Stimulated activated CD8-positive, alpha-beta memory T cell treated with anti-CD3 and anti-CD28 coated beads, Interleukin-12 subunit alpha, Interleukin-12 subunit beta, amount 100 ng/mL, for 4 hours (primary cell): ENCODE measurements at places on chromosomes 13 and 19.

DNA sequence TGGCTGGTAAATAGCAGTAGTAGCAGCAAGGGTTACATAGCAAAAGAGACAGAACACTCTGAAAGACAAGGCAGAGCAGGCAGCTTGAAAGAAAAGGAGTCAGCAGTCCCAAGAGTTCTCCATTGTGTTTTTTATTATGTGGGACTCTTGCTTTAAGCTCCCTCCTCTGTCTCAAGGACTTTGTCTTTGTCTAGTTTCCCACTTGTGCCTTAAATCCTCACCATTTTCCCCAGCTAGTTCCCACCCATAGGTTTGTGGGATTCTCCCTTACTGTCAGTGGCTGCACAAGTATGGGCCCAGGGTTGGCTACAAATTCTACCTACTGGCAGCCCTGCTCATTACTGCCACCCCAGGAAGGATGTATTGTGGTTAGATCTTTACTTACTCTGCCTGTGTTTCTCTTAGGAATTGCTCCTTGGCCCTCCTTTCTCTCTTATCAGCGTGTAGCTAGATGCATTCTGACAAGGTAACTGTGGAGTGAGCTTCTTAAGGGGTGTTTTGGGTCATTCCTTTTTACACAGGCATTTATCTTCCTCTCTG, 413.4 kb upstream of the PCDH9 start:
- DNase-seq, result no peak

- DNase-seq, result no peak
Measured at GRCh38 chr13:83536941-83537340, 345.3 kb downstream of the SLITRK1 start.

DNA sequence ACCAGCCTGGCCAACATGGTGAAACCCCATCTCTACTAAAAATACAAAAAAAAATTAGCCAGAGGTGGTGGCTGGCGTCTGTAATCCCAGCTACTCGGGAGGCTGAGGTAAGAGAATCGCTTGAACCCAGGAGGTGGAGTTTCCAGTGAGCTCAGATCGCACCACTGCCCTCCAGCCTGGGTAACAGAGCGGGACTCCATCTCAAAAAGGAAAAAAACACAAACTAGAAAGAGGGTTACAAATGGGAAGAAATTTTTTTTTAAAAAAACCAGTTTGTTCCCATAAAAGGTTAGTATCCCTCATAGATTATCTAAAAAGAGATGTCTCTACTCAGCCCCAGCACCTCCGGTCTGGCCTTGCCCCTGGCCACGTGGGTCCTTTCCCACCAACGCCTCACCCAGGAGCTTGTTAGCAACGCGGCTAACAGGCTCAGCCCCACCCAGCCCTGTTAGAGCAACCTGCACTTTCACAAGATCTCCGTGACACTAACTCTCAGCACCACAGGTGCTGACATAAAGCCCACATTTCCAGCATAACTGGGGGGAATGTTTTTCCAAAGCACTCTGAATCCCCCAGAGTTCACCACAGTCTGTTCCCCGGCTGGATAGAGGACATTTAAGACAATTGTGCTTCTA, 4.3 kb downstream of the DMKN start:
- DNase-seq, result no peak

DNA sequence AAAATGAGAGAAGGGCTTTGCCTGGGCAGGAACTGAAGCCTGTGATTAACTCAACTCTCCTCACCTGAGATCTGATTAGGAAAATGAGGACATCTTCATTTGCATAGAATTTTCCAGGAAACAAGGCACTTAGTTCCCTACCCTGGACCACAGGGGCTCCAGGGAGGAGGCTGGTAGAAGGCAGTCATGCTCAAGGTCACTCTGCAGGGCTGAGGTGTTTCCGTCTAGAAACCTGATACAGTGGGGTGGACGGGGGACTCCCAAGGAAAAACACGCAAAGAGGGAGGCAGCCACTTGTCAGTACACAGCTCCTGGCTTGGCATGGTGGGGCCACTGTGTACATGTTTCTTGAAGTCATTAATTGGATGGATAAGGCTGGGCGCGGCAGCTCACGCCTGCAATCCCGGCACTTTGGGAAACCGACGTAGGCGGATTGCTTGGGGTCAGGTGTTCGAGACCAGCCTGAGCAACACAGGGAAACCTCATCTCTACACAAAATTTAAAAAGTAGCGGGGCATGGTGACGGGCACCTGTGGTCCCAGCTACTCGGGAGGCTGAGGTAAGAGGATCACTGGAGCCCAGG, 6.0 kb downstream of the KLK14 start:
- DNase-seq, result no peak

DNA sequence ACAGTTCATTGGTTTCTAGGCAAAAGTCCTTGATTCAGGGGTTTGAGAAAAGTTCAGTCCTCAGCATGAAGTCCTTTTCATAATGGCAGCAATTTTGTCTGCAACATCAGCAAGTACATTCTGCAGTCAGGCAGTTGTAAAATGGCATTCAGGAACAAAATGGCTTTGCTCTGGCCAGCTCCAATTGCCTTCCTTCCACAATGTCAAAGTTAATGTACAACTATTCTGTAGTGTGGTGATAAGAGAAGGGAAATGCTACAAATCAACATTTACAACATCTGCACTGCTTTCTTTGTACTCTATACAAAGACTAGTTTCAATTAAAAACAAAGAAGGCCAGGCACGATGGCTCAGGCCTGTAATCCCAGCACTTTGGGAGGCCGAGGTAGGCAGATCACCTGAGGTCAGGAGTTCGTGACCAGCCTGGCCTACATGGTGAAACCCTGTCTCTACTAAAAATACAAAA, 1.8 kb upstream of the NEK3 start:
- no peak for DNase-seq

- no peak for DNase-seq
Measured at GRCh38 chr13:98738213-98738612, 14.3 kb downstream of the SLC15A1 start.

DNA sequence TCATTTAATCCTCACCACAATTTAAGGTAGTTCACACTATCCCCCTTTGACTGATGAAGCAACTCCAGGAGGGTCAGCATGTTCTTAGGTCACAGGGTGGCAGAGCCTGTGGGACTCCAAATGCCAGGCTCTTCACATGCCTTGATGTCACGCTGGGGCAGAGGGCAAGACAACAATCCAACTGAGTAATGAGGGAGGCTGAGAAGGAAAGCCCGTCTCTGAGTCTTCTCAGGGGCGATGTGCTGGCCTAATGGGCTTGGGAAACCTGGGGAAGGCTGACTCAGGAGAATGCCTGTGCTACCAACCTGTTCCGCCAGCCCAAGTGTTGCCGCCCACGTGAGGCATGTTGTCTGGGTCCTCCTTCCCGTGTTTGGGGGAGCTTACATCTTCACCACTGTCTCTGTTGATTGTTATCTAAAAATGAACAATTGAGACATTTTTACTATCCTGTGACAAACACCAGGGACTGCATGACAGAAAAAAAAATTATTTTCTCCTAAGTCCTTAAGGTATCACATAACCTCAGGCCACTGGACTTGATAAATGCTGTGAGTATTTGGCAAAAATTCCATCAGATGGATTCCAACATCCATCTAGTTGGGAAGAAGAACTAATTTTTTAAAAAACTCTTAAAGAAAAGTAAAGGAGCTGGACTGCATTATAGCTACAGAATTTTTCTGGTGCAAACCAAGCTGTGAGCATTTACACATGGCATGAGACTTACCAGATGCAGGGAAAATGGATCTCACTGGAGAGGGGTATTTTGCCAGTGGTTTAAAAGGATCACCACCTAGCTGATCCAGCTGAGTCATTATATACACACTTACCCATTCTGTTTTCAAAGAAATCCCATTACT, 157.5 kb downstream of the RGCC start:
- DNase-seq, result no peak

DNA sequence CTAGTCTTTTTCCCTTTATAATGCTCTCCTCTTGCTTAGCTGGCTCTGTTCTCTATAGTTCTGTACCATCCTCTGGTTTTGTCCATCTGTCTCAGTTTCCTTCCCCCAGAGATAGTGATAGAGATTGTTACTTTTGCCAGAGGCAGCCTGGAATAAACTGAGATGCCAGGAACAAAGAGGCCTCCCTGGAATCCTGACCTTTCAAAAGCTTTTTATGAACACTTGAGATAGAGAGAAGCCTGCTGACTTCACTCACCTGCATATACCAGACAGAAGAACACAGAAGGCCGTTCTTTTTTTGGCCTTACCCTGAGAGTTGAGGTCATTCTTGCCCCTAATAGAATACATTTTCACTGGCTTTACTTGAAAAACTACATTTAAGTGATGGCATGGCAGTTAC, 150.2 kb downstream of the LHFPL6 start:
- DNase-seq, result no peak

DNA sequence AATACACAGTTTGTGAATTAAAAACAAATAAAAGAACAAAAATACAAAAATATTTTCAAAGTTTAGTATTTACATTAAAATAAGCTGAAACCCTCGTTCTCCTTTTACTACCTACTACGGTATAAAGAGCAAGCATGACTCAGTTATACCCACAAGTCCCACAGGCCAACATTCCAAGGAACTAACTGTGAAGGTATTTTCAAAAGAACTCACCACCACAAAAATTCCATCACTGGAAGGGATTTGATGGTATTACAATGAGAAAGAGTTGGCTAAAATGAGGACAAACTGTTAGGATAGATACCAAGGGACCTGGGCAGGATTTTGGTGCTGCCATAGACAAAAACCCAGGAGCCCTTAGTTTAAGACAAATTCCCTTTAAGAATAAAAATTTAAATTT, 122.7 kb downstream of the TBC1D4 start:
- no peak for DNase-seq

- no peak for DNase-seq
Measured at GRCh38 chr19:55322204-55322885, 2.8 kb downstream of the TMEM150B start.

- DNase-seq, result peak; percentile 61
Measured at GRCh38 chr13:40388617-40389016, 277.8 kb downstream of the FOXO1 start.

DNA sequence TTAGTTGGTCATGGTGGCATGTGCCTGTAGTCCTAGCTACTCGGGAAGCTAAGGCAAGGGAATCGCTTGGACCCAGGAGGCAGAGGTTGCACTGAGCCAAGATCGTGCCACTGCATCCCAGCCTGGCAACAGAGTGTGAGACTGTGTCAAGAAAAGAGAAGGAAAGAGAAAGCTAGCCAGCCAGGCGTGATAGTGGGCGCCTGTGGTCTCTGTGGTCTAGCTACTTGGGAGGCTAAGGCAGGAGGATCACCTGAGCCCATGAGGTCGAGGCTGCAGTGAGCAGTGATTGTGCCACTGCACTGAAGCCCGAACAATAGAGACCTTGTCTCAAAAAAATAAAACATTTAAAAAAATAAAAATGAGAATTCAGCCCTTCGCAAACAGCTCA, 33.3 kb downstream of the TIMM13 start:
- DNase-seq, result no peak

- DNase-seq, result no peak
Measured at GRCh38 chr19:36265856-36266374, 51.0 kb downstream of the ZNF146 start.

GRCh38 chr13:46124967-46125933, 20.4 kb upstream of the CPB2 start:
- DNase-seq, result no peak

DNA sequence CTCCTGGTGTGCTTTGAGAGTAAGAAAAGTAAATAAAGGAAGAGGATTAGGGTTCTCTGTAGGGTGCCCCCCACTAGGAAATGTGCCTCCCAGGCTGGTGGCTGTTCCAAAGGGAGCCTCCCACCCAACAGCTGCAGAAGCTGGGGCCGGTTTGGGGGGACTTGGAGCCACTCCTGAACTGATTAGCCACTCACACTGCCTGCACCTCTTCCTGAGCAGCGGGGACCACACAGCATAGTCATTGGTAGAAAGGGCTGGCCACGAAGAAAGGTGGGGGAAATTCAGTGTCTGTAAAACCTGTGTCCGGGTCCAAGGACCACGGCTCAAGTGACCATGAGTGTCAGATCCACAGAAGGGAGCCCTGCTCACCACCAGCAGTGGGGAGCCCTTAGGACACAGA, 55.6 kb downstream of the SPACA7 start:
- no peak for DNase-seq

DNA sequence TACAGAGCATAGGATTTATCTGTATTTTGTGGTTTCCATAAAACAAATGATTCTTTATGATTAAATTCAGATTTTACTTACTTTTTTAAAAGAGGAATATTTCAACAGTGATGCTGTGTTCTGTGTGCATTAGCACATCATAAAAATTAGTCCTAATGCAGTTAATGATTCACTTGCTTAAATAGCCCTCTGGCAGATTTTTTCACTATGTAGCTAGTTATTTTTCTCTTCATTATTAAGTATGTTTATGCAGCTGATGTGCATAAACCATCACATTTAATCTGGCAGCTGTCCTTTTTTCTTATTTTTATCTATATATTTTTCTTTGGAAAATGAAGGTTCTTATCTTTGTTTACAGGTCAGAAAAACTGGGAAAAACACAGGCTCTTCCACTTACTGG, 127.2 kb downstream of the ZNF486 start:
- no peak for DNase-seq

DNA sequence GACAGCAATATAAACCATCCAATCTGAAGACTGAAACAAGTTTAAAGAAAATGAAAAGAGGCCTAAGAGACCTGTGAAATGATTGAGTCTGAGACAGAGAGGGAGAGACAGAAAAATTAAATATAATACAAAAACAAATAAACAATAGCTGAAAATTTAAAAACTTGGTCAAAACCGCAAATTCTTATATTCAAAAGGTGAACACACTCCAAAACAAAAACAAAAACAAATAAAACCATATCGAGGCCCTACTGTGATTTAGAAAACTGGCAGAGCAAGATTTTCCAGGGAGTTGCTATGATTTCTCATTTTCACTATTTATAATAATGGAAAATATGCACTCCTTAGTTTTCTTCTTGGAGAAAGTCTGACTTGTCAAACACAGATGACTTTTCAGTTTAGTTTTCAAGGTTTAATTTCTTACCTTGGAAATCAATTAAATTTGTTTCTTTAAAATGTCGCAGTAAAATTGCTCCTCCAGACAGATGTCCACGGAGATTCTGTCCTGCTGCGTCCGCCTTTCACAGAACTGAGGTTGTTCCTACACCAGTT, 1420.3 kb downstream of the UQCRFS1 start:
- no peak for DNase-seq

GRCh38 chr13:40311356-40312101, 354.9 kb downstream of the FOXO1 start:
- DNase-seq, result no peak

DNA sequence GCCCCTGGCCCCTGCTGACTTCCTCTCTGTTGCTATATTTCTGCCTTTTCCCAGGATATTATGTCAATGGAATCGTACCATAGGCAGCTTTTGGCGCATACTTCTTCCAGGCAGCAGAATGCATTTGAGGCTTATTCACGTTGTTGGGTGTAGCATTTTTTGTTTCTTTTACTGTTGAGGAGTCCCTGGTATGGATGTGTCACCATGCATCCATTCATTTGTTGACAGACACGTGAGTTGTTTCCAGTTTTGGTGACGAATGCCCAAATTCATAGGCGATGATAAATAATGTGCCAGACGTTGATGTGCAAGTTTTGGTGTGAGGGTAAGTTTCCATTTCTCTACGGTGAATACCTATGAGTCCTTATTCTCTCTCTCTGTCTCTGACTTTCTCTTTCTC, 5.0 kb downstream of the NFILZ start:
- DNase-seq, result no peak

GRCh38 chr13:30985637-30986205, 53.3 kb downstream of the TEX26 start:
- no peak for DNase-seq

- DNase-seq, result no peak
Measured at GRCh38 chr13:104485571-104485970, 1419.4 kb upstream of the SLC10A2 start.

GRCh38 chr13:51004111-51004865, 94.7 kb downstream of the RNASEH2B start:
- no peak for DNase-seq

- DNase-seq, result no peak
Measured at GRCh38 chr19:34323433-34324204, 41.4 kb upstream of the GPI start.
